ENCODE measurements at places on chromosomes 13 and 19.
A peak's percentile ranks its signal among the peaks of the same experiment; 100 is the strongest.

DNA sequence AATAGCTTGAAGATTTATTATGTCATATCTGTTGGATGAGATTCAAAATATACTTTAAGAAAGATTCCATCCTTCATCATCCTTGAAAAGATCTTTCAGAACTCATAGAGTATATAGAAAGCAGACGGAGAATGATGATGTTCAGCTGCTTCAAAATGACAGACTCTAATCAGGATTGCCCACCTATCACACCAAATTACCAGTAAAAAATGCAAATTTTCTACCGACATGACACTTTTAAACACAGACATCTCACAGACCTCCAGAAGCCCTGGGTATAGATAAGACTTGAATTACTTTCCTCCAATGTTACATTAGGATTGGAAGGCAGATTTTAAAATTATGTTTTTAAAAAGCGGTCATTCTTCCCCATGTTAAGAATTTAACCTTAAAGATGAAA, 235.5 kb downstream of the GPC6 start:
- DNase-seq: no peak

- DNase-seq: peak; percentile 86
These were observed 5.0 kb downstream of the LRRC25 start for GRCh38 chr19:18392417-18392816.

GRCh38 chr19:57075801-57076492, 43.8 kb upstream of the USP29 start:
- no peak for DNase-seq

- DNase-seq: peak; percentile 58
These were observed 12.7 kb downstream of the CEACAM21 start for GRCh38 chr19:41588497-41589209.

DNA sequence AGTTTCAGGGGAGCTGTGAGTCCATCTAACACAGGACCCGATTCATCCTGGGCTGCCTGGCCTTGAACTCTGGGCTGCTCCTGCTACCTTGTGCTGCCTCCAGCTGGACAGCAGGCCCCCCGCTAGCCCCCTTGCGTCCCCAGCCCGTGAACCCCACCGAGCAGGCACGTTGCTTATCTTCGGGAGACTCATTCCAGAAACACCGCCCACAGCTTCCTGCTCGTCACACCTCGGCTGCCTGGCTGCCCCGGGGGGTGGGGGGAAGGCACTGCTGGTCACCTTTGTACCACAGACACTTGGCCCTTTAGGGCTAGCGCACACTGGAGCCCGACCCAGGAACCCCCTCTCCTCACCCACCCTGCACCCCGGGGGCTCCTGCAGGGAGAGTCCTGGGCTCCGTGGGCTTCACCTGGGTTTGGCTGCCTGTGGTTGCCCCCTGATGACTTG, 48.1 kb downstream of the CRTC1 start:
- DNase-seq: peak; percentile 46

DNA sequence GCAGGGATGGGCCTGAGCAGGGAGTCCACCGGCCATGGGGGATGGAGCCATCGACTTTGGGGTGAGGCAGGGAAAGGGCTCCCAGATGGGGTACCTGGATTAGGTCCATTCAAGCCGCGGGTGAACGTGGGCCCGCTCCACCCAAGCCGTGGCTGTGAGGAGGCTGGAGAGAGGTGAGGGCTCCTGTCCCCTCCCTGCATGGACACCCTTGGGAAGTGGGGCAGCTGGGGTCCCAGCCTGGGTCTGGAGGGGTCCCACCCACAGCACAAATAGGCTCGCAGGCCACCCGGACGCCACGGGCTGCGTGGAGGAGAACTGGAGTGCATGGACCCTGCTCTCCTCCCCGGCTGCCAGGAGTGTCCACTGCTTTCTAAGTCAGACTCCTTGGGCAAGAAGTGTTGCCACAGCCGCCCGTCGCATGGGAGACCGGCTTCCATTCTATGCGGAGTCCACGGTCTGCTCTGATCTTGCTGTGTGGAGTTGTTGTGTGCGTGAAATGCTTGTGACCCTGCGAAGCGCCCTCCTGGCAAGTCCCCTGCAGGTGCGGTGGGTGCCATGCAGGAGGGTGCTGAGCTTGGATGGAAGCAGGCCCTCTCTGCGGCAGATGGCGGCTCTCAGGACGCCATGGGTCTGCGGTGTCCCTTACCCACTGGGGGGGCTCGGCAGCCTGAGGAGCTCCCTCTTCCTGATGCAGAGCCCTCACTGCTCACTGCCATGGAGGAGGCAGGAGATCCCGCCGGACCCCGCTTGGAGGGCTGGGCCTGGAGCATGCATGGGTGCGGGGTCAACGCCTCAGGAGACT, 2.0 kb downstream of the DAZAP1 start:
- no peak for DNase-seq

DNA sequence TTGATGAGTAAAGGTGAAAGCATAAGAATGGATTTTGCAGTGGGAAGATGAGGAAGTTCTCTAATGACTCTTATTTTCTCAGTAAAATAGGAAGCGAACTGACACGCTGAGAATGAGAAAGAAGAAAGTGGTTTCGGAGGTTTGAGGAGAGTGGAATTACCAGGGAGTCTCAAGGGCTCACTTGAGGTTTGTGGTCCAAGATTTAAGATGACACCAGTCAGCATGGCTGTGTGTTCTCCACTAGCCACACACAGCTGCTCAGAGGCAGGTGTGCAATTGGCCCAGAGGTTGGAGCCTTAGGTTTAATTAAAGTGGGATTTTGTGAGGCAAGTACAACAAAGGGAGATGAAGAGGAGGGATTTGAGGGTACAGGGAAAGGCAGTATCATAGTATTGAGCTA, 99.6 kb upstream of the NBEA start:
- DNase-seq: no peak
